ENCODE measurements at places on chromosomes 16 and 17.

DNA sequence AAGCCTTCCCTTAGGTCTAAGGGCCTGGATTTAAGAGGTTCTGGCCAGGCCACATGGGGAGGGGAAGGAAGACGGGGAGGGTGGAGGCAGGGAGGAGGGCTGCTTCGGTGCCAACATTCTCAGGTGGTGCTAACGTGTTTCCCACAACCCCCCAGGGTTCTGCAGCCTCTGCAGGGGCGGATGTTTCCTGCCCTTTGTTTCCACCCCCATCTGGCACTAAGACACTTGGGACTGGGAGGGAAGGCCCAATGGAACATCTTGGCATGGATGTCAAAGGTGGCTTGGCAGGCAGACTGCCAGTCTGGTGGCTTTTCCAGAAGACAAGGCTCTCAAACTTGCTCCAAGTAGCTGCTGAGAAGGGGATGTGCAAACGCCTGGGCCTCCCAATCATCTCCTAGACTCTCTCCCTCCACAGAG is 12.7 kb downstream of the HIC1 start:
- no peak for DNase-seq

DNA sequence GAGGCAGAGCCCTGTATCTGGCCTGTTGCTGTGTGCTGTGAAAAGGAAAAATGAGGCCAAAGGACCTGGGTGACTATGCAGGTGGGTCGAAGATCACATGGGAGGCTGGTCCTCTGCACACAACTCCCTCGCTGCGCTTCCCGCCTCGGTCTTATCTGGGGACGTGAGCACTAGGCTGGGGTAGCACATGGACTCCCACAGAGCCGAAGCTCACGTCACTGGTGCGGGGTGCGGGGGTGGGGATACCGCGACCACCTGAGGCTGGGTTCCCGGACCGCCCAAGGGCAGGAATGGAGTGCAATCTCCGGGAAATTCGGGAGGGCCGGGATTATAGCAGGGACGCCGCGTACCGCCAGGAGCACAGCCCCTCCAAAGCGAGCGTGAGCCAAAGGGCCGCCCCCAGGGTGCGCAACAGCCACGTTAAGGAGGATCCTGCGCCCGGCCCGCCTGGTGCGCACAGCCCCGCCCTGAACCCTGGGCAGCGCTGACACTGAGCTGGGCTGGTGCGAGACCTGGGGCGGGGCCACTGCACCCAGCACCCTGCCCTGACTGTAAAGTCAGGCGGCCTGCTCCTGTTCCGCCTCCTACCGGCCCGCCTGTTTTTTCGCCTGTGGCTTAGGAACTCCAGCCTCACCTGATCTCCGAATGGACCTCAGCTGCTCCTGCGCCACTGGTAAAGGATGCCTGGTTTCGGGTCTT is 4.8 kb downstream of the MT1A start:
- DNase-seq = peak; percentile 81

- DNase-seq = no peak
Observed at GRCh38 chr17:47942096-47942510, 732 bp downstream of the PNPO start.

DNA sequence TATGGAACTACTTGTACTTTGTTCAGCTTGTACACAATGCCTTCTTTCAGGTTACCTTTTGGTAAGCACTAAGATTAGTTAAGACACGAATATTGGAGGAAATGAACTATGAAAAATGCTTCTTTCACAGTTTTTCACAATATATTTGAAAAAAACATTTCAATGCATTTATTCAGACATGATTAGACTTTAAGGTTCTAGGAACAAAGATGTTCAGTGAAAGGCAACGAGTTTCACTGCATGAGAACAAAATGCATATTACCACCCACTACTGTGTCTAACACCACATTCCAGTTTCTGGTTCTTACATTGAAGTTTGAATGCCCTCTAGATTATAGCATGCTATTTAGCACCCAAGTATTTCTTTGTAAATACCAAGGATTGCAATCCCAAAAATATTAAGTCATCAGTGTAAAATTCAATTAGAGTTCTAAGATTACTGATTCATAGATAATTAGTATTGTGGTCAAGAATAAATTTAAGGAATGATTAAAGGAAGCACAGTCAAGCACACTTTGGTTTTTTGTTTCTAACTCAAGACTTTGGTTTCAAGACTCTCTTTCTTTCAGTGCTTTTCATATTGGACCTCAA is 261.7 kb downstream of the CEP112 start:
- DNase-seq = no peak
